NCI-H774 (cell line): ENCODE measurements at places on chromosomes 2 and 18.

GRCh38 chr2:141137122-141137693 is 993.6 kb downstream of the LRP1B start:
- DNase-seq: no peak

DNA sequence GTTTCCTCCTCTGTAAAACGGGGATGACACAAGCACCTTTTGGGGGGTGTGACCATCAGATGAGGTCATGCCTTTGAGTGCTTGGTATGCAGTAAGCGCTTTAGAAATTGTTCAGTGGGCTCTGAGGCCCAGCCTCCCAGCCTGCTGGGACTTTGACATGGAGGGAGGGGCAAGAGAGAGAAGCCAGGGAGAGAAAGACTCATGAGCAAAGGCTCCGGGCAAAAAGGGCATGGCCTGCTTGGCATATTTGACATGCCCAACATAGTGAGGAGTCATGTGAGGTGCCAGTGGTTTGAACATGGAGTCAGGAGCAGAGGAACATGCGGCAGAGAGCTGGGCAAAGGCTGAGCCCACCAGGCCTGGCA is 14.0 kb downstream of the TNS1 start:
- no peak for DNase-seq

- DNase-seq: peak; percentile 87
These were observed 265.9 kb downstream of the SETBP1 start for GRCh38 chr18:44946529-44947113.

DNA sequence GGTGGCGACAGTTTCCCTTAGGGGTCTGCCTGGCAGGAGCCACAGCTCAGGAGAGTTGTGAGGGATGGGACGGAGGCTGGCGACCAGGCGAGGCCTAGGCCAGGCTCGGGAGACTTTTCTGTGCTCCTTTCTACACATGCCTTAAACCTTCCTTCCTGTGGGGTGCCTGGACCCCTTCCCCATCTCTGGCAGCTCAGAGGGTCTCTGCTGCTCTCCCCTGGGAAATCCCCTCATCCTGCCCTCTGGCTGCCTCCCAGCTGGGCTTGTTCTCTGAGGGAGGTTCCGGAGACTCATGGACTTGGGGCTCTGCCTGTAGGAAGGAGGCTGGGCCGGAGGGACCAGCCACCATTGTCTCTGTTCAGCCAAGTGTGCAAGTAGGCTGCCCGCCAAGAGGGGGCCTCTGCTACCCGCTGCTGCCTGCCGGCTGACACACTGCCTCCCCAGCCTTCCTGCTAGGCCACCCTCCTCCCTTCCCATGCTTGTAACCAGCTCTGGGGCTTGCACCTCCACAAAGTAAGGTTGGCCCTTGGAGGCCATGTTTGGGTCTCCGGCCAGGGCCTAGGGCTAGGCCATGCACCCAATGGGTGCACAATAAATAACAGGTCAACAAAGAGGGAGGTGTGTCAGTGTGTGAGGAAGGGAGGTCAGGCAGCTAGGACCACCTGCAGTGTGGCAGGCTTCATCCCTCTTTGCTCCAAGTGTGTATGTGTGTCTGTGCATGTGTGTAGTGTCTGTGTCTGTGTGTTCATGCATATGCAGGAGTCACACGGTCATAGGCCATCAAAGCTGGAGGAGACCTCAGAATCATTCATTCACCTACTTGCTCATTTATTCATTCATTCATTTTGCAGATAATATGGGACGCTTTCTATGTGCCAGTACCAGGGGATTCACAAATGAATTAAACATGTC is 28.8 kb downstream of the PSD4 start:
- DNase-seq: no peak
